ENCODE measurements at places on chromosomes 5 and 9.

GRCh38 chr5:146889169-146889568 is 10.6 kb upstream of the PPP2R2B start:
- DNase-seq: no peak

DNA sequence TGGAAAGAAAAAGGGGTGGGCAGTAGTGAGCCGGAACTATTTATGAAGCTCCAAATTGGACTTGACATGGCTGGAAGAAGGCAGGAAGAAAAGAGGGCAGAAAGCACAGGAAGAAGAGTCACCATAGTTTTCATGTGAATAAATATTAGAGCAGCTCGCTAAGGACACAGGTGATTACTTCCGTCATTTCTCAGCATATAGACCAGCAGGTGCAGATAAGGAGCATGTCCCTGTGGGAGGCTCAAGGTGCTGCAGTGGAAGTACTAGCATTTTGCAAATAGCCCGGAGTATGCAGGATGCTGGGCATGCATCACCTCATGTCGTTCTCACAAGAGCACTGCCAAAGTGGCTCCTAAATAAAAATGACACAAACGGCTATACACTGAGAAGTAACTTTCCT is 71.3 kb upstream of the HTR4 start:
- DNase-seq: no peak

GRCh38 chr5:132419502-132420468 is 50.3 kb downstream of the SLC22A5 start:
- DNase-seq: peak; percentile 63

DNA sequence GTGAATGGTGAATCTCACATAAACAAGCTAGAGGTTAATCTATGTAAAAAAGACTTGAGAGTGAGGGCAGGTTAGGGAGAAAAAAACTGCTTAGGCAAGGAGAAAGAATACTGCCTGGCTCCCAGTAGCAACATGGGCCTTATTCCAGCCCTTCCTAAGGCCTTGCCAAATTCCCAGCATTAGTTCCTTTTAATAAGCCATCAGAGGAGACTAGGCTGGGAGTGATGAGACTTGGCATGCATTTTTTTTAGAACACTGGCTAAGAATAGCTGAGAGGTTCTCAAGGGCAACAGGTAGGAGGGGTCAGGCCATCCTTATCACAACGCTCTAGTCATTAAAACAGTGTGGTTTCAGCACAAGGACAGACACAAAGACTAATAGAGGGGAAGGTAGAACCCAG is 20.9 kb upstream of the ZBTB43 start:
- DNase-seq: no peak

DNA sequence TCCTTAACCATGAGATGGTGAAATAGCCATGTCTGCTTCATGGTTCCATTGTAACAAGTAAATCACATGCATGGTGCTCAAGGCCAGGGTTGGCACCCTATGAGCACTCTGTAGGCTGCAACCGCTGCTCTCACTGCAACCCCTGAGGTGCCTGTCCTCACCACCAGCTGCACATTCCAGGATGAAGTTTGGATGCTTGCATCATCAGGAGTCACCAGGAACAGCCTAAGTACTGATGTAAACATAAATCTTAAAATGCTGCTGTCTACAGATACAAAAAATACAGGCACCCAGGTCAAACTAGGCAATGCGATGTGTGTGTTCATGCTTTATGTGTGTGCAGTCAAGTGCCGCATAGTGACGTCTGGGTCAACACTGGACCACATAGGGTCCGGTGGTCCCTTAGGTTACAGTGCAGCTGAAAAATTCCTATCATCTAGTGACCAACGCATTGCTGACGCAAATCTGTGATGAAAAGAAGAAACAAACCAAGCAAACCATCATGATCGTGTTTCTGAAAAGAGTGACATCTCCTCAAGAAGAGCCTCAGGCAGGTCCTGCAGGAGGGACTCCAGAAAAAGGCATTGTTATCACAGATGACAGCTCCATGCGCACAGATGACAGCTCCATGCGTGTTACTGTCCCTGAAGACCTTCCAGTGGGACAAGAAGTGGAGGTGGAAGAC is 234.8 kb downstream of the AUH start:
- DNase-seq: no peak

DNA sequence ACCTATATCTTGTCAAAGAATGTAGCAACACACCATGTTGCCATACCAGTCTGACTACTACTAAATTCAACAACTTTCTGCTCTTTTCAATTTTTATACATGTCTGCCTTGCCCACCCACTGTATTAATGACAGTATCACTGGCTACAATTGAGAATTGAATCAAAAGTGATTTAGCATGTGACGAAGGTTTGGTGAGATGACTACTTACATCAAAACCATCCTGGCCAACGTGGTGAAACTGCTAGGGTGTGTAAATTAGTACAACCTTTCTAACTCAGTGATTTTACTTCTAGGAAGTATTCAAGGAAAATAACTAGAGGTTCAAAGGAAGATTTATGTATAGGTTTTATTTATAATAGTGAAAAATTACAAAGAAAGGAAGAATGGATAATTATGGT is 109.8 kb downstream of the UNC13B start:
- no peak for DNase-seq

DNA sequence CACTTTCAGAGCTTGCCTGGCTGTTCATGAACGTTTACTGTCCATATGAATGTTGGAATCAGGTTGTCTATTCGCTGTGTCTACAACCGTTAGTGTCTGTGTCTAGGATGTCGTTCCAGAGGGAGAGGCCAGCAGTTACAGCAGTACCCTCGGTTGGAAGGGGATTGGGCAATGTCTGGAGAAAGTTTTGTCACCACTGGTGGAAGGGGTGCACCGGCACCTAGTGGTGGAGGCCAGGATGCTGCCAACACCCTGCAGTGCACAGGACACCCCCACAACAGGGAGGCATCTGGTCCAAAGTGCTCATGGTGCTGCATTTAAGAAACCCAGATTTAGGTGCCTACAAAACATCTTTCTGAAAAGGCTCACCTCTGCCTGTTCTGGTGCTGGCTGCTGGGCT is 220.7 kb downstream of the FANCC start:
- DNase-seq: peak; percentile 35

DNA sequence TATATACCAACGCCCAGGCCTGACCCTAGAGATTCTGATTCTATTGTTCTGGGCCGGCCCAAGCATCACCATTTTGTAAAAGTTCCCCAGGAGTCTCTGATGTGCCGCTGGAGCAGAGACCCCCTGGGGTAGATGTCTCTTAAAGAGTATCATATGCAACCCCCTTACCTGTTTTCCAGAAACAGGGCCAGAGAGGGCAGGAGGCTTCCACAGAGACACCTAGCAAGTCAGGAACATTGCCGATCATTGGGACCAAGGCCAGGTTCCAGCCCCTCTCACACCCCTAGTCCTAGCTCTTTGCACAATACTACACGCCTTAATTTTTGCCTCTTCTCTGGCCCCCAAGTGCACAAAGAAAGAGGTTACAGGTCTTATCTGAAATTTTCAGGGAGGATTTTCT is 63.8 kb downstream of the TMOD1 start:
- no peak for DNase-seq

DNA sequence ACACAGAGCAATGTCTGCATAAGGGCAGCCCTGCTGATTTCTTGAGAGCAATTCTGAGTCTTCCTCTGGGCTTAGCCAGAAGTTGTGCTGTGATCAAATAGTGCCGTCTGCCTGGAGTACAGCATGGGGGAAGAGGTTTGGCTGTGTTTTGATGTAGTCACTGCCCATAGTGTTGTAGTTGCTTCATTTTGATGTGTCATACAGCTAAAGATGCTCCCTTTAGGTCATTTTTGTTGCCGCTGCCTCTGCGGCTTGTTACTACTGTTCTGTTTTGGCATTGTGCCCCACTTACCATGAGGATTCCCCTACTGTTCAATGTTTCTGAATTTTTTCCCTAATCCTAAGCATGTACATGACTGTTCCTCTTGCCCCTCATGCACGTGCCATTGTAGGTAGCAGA is 23.0 kb downstream of the SLC36A1 start:
- DNase-seq: no peak

DNA sequence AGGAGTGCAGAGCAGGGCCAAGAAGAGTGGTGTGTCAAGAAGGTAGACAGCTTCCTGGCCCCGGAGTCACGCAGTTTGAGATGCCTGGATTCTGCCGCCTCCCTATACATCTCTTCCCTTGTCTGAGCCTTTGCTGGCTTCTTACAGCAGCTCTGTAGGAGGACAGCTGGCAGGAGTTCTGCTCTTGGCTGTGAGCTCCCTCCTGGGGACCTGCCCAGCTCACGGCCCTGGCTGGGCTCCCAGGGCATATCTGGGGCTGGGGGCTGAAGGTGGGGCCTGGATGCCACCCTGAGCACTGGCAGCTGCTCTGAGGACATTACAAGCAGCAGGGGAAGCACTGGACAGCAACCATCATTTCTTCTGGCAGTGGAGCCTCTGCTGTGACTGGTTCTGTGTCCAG is 786 bp upstream of the TSSK1B start:
- no peak for DNase-seq

DNA sequence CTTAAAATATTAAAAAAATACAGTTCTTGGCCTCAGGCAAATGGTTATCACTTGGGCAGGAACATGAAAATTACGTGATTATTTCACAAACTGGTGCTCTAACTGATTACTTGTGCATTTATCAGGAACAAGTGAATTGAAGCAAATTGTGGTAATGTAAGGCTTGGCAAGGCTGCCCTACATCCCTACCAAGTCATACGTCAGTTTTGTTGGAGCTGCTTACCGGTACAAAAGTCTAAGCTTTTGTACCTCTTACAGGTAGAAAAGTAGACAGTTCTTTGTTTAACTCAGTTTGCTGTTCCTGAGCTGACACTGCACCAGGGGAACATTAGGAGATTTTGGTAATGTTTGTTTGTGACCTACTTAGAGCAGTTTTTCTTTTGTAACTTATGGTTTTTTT is 2.2 kb downstream of the G3BP1 start:
- no peak for DNase-seq

- DNase-seq: peak; percentile 84
These were observed 131.0 kb downstream of the ADAMTS16 start for GRCh38 chr5:5270958-5271785.

DNA sequence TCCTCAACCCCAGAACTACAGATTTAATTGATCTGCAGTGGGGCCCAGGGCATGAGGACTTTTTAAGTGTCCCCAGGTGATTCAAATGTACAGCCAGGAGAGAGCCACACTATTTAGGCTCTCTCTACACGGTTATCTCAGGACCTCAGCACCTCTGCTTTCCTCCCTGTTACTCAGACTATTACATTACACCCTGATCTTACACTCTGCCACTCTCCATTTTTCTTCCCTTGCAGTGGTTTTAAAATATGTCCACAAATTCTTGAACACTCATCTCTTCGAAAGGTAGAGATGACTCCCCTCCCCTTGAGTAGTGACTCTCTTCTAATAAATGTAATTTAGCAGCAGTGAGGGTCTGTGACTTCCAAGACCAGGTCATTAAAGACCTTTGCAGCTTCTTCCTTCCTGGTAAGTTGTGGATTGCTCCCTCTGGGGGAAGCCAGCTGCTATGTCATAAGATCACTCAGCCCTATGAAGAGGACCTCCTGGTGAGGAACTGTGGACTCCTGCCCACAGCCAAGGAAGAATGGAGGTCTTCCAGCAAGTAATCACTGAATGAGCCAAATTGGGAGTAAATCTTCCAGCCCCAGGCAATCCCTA is 87.5 kb upstream of the SSBP2 start:
- DNase-seq: no peak

GRCh38 chr5:78004559-78004958 is 228.4 kb upstream of the TBCA start:
- no peak for DNase-seq

DNA sequence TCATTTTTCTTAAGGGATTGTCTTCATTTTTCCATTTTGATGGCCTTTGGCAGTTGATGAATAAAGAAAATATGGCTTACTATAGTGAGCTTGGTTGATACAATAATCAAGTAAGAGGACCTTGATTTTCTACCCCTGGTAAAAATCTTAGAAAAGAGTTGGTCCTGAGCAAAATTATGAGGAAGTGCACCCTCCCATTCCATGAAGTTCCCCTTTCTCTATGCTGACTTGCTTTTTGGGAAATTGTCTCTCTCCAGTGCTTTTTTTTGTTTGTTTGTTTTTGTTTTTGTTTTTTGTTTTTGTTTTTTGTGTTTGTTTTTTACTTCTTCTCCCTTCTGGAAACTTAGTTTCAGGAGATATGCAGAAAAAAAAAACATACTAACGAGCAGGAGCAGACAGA is 449.2 kb upstream of the ACTBL2 start:
- DNase-seq: no peak

- DNase-seq: no peak
These were observed 35.5 kb downstream of the DDX46 start for GRCh38 chr5:134794082-134794481.

- DNase-seq: no peak
These were observed 958 bp downstream of the CD180 start for GRCh38 chr5:67195406-67196275.

DNA sequence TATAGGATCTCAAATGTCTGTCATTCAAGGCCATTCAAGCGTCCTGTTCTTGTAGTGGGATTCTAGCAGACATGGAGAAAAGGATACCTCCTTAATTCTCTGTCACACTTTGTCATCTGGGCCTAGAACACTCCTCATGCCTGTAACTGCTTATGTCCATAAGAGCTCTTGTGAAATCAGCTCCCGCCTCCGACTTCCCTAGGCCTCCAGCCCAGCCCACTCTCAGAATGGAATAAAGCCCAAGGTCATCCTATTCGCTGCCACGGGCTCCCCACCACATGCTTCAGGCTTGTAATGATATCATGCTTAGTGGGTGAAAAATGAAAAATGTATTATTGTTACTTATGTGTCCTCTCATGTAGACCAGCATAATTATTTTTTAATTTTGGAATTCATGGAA is 632.5 kb downstream of the ISL1 start:
- DNase-seq: no peak

DNA sequence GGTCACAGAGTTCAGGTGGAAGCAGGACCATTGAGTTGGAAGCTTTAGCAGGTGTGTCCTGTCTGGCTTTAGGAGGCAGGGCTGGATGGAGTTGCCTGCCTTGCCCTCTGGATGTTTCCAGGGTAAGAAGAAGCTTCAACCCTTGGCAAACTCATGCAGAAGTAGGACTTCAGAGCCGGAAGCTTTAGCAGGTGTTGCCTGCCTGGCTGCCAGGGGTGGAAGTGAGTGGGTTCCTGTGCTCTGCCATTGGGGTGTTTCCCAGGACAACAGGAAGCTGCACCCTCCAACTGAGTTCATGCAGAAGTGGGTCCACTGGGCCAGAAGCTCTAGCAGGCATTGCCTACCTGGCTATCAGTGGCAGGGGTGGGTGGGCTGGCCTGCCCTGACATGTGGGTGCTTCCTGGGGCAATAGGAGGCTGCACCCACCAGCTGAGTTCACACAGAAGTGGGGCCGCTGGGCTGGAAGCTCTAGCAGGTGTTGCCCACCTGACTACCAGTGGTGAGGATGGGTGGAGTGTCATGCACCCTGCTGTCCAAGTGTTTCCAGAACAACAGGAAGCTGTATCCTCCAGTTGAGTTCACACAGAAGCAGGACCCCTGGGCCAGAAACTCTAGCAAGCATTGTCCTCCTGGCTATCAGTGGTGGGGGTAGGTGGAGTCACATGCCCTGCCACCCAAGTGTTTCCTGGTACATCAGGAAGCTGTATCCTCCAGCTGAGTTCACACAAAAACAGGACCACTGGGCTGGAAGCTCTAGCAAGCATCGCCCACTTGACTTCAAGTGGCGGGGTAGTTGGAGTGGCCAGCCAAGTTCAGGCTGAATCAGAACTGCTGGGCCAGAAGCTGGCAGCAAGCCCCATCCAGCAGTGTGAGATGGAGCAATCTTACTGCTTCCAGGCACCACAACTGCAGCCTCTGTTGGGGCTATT is 24.6 kb downstream of the LOX start:
- no peak for DNase-seq

GRCh38 chr9:105245891-105246161 is 1.4 kb downstream of the SLC44A1 start:
- no peak for DNase-seq

All from 8988T (cell line).